8988T (cell line): ENCODE measurements at places on chromosomes 1 and 21.

DNA sequence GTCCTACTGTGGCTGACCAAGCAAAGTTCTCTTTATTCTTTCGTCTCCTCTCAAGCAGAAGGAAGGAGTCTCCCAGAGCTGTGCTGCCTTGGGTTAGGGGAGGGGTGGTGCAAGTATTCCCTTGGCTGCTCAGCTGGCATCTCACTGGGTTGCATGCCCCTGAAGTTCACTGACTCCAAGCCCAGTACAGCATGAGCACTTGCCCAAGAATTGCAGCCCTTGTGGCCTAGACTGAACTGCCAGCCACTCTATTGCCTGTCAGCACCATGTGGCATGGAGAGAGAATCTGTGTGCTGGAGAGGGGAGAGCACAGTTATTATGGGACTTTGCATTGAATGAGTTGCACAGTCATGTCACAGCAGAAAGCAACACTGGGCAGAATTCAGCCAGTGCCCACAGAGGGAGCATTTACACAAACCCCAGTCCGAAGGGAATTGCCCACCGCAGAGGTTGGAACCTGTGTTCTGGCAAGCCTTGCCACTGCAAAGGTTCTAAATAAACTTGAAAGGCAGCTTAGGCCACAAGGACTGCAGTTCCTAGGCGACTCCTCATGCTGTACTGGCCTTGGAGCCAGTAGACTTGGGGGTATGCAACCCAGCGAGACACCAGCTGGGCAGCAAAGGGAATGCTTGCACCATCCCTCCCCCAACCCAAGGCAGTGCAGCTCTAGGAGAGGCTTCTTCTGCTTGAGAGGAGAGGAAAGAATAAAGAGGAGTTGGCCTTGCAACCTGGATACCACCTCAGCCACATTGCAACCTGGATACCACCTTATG is 28.8 kb downstream of the DR1 start:
- DNase-seq: no peak

- no peak for DNase-seq
These were observed 1.2 kb downstream of the S100A3 start for GRCh38 chr1:153547560-153548551.

DNA sequence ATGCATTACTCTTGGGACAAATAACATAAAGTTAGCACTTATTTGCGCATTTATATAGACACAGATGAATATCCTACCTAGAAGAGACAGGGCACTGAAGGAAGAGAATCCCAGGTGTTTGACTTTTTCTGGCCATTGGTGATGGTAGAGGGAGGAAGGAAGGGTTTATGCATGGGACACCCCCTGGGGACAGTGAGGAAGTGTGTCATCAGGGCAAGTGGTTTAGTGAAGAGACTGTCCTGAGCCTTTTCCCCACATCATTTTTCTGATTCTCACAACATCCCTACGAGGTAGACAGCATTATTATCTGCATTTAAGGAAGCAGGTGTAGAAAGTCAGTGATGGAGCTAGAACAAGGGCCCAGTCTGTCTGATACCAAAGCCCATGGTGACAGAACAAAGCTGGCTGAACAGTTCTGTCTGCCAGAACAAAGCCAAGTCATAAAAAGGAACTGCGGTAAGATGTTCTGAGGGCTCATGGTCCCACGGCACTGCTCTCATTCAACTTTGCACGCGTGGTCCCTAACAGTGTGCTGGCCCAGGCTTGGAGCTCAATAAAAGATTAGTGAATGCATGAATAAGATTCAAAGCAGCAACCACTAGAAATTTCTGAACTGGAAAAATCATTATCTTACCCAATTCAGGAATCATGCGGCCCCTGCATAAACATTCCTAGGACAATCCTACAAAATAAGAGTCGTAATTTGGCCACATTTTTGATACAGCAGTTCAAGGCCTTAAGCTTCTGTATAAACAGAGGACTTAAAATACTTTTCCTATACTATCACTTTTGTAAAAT is 12.2 kb upstream of the CDC42BPA start:
- DNase-seq: no peak

DNA sequence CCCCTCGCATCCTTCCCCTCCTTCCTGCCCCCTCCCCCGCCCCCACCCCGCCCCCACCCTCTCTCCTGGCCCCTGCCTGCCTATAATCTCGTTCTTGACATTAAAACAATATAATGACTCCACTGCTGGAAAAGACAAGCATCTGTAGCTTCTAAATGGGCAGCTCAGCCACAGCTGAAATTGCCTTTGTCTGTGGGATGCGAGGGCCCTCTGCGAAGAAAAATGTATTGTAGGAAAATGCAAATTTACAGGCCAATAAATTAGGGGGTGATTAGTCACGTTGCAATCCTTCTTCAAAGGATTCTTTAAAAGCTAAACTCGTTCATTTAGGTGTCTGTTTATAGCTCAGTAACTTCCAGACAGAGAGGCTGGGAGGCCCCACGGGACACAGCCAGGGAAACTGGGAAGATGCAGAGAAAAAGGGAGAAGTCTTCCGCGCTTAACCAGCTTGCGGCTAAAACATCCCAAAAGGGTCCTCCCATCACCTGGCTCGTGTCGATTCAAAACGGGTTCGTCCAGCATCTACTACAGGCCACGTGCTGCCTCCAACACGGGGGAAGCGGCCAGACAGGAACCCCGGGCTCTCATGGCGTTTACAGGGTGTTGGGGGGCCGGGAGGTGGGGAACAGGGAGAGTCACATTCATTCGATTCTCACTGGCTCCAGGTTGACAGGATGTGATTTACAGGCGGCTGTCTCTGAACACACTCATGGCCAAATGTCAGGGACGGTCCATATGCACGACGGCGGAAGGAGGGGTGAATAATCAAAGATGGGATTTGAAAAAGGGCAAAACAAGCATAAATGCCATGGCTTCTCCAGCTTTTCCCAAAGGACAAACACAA is 100.5 kb upstream of the ZBTB40 start:
- DNase-seq: no peak

GRCh38 chr1:27856561-27857343 is 15.6 kb upstream of the THEMIS2 start:
- DNase-seq: no peak

- no peak for DNase-seq
These were observed 6.3 kb downstream of the HAPLN2 start for GRCh38 chr1:156625436-156626078.

DNA sequence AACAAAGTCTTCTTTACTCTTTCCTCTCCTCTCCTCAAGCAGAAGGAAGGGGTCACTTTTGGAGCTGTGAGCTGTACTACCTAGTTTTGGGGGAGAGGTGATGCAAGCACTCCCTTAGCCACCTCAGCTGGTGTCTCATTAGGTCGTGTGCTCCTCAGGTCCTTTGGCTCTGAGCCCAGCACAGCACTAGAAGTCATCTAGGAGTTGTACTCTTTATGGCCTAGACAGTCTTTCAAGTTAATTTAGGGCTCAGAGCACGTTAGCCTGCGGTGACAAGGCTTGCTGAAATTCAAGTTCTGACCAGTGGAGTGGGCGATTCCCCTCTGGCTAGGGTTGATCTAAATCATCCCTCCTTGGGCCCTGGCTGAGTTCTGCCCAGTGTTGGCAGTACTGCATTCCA is 48.0 kb upstream of the WDR26 start:
- DNase-seq: no peak

DNA sequence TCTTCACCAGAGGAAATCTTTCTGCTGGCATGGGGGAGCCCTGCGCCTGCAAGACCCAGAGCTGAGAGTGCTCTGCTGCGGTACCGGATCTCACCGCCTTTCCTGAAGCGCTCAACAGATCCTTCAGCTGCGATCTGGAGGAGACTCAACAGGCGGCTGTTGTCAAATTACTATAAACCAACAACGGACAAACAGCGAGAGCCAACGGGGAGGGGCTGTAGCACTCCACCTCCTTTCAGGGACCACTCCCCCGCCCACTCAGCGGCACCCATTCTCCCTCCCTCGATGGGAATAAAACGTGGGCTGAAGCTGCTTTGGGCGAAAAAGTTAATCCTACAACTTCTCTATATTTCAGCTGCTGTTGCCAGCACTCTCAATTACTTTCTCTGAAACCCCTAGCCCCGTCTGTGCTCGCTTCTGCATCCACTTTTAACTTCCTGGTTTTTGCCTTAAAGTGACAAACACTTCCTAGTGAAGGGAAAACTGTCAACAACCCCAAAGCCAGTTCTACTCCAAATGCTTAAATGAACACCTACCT is at the start of gene FMO5:
Gene FMO5 (minus strand): TSS at position 147 of the 538 bp plus-strand sequence. CDS start 310 bp downstream, outside the sequence.
- DNase-seq: peak; percentile 51

GRCh38 chr1:10779201-10779600 is 17.2 kb downstream of the CASZ1 start:
- DNase-seq: peak; percentile 56

DNA sequence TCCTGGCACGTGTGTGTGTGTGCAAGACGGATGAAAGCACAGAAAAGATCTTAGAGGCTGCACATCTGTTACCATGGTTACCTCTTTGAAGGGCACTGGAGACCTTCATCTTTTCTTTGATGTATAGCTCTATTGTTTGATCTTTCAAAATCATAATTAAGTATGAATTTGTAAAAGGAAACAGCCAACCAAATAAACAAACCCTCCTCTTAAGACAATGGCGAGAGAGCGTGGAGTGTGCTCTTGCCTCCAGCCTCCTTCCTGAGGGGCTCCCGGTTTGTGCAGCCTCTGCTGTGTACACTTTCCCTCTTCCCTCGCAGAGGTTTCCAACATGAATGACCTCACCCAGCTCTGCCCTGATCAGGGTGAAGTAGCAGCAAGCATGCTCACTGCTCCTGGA is 27.9 kb downstream of the CACNA1S start:
- DNase-seq: no peak

DNA sequence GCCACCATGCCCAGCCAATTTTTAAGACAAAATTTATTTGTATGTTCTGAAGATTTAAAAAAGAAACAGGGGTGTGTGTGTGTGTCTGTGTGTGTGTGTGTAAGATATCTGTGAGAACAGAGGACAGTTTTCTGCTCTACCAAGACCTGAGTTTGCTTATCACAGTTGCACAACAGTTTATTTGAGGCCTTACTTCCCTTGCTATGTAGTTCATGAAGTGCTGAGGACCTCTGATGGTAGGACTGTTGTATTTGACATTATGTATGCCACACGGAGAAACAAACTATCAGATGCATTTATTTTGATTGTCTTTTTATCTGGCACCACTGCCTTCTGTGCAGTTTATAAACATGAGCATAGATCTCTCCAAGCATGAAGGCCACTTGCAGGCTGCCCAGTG is 355.2 kb downstream of the PBX1 start:
- no peak for DNase-seq

DNA sequence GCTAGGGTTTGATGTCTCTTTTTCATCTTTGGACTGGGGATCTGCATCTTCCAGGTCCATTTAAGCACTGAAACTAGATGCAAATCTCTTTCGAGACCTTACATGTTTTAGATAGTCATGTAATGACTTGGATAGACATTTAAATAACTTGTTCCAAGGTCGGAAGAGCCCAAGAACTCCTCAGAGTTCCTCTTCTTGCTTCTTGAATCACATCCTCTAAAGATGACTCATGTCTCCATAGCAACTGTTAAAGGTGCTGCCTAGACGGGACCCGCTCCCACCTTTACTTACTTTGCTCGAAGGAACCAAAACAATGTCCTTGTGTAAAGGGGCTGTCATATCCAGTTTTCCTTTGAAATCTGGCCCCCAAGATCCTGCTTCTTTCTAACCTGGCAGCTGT is 130.0 kb downstream of the EDEM3 start:
- DNase-seq: no peak

DNA sequence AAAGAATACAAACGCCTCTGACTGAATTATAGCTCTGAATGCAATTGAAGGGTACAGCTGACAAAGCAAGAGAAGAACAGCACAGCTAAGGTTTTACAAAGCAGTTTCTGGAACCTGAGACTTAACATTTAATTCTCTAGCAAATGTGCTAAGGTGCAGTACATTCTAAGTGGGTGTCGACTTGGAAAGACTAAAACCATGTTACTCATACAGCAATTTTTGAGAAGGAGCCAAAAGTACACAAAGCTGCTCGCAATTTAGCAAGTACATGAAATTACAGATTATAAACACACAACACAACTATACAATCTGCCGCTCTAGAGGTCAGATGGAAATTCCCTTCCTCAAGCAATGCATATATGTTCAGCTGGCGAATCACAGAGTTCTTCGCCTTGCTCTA is 121.9 kb downstream of the TIAM1 start:
- no peak for DNase-seq

DNA sequence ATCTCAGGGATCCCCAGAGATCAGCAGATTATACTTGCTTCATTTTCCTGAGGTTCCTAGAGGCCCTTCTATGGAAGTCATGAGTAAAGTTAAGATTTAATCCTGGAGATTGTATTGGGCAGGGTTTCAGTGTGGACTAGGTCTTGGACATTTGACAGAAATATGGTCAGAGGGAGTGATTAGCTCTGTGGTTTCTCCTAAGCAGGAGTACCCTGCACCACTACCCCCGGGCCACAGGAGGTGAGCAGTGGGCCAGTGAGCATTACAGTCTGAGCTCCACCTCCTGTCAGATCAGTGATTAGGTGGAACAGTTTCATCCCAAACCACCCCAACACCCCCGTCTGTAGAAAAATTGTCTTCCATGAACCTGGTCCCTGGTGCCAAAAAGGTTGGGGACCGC is 43.2 kb downstream of the PHACTR4 start:
- no peak for DNase-seq

DNA sequence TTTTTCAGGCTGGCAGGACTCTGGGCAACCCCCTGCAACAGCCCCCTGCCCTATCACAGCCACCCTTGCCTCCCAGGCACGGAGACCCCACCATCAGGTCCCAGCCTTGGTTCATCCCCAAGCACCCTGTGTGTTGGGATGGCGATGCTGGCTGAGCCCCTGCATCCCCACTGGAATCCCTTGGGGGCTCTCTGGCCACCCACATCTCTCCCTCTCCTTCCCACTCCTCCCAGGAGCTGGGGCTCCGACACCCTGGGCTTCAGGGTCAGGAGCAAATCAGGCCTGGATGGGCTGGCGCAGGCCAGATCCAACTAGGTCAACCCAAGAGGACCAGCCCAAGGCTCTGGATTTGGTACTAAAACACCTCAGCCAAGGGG is 25.9 kb downstream of the COL6A1 start:
- DNase-seq: no peak

DNA sequence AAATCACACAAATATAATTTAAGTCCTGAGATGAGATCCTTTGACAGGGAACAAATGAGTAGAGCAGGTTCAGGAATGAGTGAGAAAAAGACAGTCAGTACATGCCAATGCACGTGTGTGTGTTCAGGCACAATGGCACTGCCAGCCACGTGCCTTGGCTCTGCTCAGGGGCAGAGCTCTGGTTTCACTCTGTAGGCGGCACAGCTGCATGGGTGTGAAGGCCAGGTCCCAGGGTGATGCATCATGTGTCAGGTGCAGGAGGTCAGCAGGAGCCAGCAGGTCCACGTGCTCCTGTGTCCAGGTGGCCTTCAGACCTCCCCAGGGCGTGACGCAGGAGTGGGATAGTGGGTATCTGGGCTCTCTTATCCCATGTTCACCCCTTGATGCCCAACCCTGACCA is 386.1 kb downstream of the KCNH1 start:
- DNase-seq: no peak
